LHCN-M2 (cell line): ENCODE measurements at places on chromosomes 1 and 21.

- DNase-seq = no peak
These were observed 501 bp upstream of the DNAJC6 start for GRCh38 chr1:65308781-65309303.

DNA sequence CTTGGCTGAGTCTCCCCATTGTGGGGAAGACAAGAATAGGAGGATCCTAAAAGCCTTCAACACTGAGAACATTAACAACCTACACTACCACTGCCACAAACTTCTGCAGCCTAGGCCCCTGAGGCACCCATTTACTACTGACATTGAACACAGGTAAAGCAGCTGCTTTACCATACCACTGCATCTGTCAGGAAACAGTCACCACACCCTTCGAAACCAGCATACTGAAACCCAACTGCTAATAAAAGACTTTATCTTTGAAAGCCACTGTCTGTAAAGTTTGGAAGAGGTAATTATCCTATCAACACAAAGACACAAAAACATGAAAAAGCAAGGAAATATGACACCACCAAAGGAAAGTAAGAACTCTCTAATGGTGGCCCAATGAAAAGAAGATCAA lies 7.4 kb downstream of the IFNAR1 start:
- DNase-seq = no peak

DNA sequence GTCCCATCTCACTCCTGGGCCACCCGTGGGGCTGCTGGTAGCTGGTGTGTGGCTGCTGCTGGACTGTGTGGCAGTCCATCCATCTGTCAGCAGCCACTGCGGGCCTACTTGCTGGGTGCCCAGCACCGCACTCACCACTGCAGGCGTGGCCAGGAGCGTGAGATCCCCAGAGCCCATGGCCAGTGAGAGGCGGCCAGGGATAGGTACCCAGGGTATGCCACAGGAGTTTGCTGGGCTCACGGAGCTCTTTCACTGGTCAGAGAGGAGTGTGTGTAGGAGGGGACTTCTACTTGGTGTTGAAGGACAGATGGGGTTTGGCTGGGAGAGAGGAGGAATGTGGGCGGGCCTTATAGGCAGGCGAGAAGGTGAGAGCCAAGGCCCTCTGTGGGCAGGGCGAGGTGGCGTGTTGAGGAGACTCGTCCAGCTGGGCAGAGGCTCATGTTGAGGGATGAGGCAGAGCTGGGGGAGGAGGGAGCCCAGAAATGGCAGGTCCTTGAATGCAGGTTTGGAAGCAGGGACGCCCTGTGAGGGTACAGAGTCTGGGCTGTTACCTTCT lies 15.0 kb downstream of the QSOX1 start:
- no peak for DNase-seq

DNA sequence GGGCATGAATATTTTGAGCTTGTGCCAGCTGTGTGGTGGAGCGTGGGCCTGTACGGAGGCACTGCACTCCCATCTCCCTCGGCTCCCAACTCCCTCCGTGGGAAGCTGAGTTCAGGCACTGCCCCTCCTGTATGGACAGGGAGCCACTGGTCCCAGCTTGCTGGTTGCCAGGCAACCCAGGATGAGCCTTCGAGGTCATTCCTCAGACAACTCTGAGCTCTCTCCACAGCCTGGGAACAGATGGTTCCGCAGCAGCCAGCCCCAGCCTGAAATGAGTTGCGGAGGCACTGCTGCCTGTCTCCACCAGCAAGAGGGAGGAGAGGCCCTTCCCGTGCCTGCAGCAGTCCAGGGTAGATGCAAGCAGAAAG lies 58.4 kb upstream of the TENT5B start:
- DNase-seq = peak; percentile 75

GRCh38 chr1:93687542-93687941 lies 5.9 kb upstream of the BCAR3 start:
- DNase-seq = no peak

GRCh38 chr1:5455651-5456050 lies 536.6 kb downstream of the NPHP4 start:
- DNase-seq = no peak

- no peak for DNase-seq
These were observed 27.5 kb downstream of the PRKAA2 start for GRCh38 chr1:56672579-56672978.

DNA sequence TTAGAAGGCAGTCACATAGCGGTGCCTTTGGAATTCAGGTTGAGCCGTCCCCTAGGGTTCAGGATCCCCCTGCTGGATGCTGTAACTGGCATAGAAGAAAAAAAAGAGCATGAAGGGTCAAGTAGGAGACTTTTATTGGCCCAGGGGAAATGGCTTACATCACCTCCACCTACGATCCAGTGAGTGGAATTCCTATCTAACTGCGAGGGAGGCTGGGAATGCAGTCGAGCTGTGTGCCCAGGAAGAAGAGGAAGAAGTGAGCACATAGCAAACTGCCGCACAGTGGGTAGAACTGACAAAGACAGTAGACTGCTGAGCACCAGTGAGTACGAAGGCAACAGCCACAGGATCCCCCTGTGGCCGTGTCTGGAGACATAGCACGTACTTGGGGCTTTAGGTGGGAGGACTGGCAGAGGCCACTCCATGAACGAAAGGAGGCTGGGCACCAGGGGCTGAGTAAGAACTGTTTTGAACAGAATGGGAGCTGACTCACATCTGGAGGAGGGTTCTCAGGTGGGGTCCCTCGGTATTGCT lies 79.2 kb downstream of the RNF220 start:
- peak; percentile 37 for DNase-seq

DNA sequence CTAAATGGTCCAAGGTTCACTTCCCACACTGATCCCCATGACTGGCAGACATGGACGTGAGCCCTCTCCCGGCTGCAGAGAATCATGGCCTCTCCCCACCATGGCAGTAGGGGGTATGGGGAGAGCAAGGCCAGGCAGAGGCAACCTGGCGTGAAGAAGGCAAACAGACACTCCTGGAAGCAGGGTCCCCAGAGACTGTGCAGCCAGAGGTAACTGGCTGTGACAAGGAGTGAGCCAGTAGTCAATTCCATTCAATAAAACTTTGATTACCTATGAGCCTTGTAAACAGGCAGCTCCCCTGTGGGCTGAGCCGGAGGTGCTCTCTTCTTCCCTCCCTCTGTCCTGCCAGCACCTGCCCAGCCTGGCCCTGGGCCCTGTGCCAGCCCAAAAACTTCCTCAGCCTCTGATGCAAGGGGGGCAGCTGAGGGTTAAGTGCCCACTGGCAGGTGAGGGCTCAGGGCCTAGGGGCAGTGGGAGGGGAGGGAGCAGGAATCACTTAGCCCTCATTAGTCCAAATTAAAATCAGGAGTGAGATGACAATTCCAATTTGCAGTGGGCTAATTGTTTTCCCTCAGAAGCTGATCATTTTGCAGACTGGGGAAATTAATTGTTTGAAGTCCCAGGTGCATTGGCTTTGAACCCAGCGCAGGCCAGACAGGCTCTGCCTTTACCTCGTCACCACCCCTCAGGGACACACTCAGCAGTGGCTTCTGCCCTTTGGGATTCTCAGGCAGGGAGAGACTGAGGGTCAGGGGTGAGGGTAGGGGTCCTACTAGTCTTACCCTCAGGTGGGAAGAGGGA lies 35.6 kb downstream of the LRRN2 start:
- no peak for DNase-seq

DNA sequence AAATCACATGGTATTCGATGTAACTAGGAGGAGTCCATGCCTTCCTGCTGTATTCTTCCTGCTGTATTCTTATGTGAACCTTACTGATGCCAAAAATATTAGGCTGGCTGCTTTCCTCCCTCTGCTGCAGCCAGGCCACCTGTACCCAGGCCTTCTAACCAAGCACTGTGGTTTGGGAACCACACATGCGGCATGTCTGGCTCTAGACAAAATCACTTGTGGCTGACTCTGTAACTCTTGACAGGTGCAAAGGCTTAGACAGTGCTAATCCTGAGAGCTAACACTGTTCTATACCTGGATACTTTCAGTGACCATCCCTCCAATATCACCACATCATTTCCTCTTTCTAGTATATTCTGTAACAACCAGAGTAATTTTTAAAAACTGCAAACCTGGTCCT lies 67.7 kb downstream of the PCP4 start:
- DNase-seq = no peak
